ENCODE measurements at places on chromosomes 5 and 9. TPM values are rescaled to one million over a fixed set of nuclear protein-coding genes. Genes with fewer than 3 reads are reported as not detected.

ABCA1 gene
- total RNA-seq: 33.8 TPM

CMYA5 gene
- 9.8 TPM for total RNA-seq

SHLD3 gene
- 4.4 TPM for total RNA-seq

MLANA gene
- total RNA-seq: 20.0 TPM

UHRF2 gene
- total RNA-seq: 120 TPM

FAM13B gene
- 10.4 TPM for total RNA-seq

PCDHGB3 gene
- total RNA-seq: 9.0 TPM

PROB1 gene
- 0.44 TPM for total RNA-seq

IL13 gene
- not detected for total RNA-seq

SLC4A9 gene
- total RNA-seq: 0.56 TPM

ANKDD1B gene
- total RNA-seq: 1.5 TPM

SOWAHA gene
- not detected for total RNA-seq

PCDHGA5 gene
- 1.7 TPM for total RNA-seq

RPP25L gene
- total RNA-seq: 50.4 TPM

DNAJC18 gene
- total RNA-seq: 3.0 TPM

MAMDC4 gene
- 1.3 TPM for total RNA-seq

SLC35D2 gene
- 20.6 TPM for total RNA-seq

ZNF622 gene
- 21.1 TPM for total RNA-seq

IFNB1 gene
- not detected for total RNA-seq

PCDHGA10 gene
- total RNA-seq: 9.1 TPM

PRSS3 gene
- total RNA-seq: 14.3 TPM

SPATA31E1 gene
- total RNA-seq: not detected

PRKAA1 gene
- 45.3 TPM for total RNA-seq

ISL1 gene
- not detected for total RNA-seq

PCYOX1L gene
- total RNA-seq: 6.9 TPM

PSAT1 gene
- total RNA-seq: 101 TPM

DENND4C gene
- total RNA-seq: 211 TPM

CDH9 gene
- not detected for total RNA-seq
